T-helper 22 cell (primary cell): ENCODE measurements at places on chromosomes 4 and X.
A peak's percentile ranks its signal among the peaks of the same experiment; 100 is the strongest.

DNA sequence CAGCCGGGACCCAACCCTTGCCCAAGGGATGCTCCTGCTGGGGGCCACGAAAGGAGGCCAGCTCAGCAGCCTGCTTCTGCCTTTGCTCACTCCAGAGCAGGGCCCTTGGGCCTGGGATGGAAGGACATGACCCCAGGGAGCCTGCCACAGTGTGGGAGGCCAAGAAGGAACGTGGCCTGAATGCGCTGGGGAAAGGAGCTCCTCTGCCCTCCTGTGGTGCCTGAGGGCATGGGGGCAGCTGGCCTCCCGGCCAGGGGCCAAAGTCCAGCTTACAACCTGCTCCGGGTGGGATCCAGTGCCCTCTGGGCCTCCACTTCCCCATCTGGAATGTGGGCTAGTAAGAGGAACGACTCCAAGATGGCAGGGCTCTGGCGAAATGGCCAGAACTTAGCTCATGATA is 2.0 kb upstream of the ATP2B3 start:
- DNase-seq: no peak

- no peak for DNase-seq
Observed at GRCh38 chr4:103002551-103002950, 17.0 kb downstream of the SLC9B1 start.

DNA sequence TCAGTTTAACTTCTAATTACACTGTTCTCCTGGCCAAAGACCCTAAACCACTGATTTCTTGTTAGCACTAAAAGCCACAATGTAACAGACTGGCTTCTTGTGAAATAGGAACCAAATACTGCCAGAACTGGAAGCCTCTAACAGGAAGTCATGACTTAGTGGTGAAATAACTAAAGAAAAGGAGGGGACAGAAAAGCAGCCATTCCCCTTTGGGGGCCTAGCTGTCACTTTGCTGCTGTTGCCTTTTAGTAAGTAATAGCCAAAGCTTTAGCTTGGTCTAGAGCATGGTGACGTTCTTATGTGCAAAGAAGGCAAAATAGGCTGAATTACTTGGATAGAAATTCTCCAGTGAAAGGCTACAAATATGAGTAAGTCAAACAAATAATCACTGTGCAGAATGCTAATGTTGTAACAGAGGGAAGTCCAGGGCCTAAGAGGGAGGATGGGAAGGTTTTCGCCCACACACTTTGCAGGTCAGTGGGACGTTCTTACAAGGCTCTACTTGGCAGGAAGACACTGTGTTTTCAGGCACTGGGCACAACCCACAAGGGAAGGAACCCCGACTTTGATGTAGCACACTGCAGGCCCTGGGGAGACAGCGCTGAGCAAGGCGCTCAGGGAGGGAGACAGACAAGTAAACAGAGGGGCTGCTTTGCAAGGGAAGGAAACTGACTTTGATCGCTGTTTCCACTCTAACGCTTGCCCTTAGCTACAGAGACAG is 16.7 kb downstream of the GAB3 start:
- peak; percentile 31 for DNase-seq

GRCh38 chrX:14013054-14013453 is 16.6 kb downstream of the GEMIN8 start:
- no peak for DNase-seq

DNA sequence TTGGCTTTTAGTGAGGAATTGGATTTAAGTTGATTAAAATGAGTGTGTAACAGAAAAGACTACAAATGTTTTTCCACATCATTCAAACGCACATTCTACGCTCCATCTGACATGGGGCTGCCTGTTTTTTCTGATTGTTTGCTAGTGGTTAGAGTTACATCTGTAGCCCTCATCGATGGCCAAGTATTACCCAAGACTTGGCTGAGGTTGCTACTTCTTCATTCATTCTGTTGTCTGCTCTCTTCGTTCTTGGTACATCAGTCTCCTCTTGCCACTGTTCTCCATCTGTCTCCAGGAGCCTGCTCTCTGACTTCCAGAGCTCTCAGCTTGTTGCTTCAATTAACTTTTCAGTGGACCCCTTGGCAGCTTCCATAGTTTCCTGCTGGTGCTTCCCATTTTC is 1844.6 kb upstream of the TENM3 start:
- DNase-seq: no peak

- DNase-seq: no peak
Observed at GRCh38 chr4:6123116-6123515, 77.2 kb downstream of the JAKMIP1 start.

- DNase-seq: no peak
Observed at GRCh38 chr4:185925910-185926360, 113.9 kb upstream of the SORBS2 start.
